ENCODE measurements at places on chromosomes 4 and X.

DNA sequence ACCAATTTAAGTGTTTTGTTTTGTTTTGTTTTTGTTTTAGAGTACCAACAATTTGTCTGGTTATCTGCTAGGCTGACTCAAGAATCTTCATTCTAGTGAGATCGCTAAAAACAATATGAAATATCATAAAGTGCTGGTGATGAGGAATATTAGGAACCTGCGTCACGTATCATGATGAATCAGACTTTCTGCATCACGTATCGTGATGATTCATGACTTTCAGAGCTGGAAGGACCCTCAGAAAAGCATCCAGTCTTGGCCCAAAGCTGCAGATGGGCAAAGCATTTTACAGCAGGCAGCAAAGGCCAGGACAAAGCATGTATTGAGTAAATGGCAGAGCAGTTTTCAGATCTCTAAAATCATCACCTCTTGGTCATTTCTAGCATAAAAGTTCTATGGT, 278.0 kb upstream of the BOD1L1 start:
- no peak for DNase-seq

- no peak for DNase-seq
Measured at GRCh38 chr4:22463179-22463578, 52.7 kb downstream of the ADGRA3 start.

- DNase-seq: no peak
Measured at GRCh38 chr4:111641813-111642579, 503.3 kb upstream of the FAM241A start.

DNA sequence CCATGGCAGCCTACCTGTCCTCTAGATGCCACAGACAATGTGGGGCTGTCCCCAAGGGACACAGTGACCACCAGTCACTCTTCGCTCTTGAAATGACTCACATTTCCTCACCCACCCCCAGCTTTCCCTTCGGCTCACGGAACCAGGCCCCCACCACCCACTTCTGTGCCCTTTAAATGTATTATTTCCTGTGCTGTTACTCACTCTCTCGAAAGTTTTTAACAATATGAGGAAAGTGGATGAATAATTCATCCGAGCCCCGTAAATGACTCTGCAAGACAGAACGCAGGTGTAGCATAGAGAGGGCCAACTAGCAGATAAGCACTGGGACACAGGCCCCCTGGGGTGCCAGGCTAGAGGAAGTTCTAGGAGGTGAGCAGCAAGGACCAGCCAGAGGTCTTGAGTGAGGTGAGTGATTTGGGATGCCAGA, 179.5 kb upstream of the TBL1X start:
- peak; percentile 38 for DNase-seq

DNA sequence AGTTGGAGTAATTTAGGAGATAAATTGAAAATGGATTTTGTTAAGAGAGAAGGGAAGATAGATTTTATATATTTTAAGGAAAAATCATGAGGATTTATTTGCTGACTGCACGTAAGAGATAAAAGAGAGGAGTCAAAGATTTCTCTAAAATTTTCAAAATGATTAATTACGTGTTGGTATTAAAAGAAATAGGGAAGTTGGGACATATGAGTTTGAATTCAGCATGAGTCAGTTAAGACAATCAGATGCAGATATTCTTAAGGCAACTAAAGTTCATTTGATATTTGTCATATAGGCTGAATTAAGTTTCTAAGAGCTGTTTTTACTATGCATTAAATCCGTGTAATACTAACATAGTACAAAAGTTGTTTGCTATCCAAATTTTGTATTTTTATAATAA, 46.9 kb downstream of the TET2 start:
- no peak for DNase-seq

- peak; percentile 48 for DNase-seq
Measured at GRCh38 chrX:13092455-13092941, 48.1 kb upstream of the FAM9C start.

- DNase-seq: no peak
Measured at GRCh38 chrX:3962511-3963311, 249.3 kb upstream of the PRKX start.

DNA sequence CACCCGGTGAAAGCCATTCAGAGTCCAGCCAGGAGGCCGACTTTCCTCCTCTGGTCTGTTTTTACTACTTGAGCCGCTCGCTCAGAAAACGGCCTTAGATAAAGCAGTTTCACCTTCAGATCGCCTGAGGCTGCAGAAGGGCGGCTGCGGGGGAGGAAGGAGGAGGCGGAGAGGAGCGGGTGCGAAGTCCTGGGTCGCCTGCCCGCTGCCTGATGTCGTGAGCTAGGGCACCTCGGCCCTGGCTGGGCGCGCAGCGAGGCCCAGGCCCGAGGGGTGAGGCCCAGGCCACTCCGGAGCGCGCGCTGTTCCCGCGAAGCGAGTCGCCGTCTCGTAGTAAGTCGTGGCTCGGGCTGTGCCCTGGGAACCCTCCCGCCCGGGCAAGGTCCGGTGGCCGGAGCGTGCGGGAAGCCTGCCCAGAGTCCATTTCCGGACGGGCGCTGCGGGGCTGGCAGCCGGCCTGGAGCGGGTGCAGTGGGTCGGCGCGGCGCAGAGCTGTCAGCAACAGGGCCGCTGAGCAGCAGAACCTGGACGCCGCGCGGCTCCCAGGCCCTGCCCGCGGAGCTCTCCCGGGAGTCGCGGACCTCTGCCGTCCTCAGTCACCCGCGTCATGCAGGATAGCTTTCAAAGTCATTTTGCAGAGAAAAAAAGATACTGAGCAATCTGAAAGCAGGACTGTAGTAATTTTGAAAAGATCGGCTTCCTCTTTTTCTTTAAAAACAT, 18.6 kb downstream of the TRIM2 start:
- peak; percentile 2 for DNase-seq

- no peak for DNase-seq
Measured at GRCh38 chrX:148574237-148574973, 74.0 kb downstream of the AFF2 start.

- DNase-seq: no peak
Measured at GRCh38 chrX:118480172-118480571, 15.4 kb upstream of the DOCK11 start.

GRCh38 chr4:114132830-114133229, 153.4 kb upstream of the ARSJ start:
- no peak for DNase-seq

- no peak for DNase-seq
Measured at GRCh38 chr4:113758372-113758771, 3.2 kb downstream of the CAMK2D start.

DNA sequence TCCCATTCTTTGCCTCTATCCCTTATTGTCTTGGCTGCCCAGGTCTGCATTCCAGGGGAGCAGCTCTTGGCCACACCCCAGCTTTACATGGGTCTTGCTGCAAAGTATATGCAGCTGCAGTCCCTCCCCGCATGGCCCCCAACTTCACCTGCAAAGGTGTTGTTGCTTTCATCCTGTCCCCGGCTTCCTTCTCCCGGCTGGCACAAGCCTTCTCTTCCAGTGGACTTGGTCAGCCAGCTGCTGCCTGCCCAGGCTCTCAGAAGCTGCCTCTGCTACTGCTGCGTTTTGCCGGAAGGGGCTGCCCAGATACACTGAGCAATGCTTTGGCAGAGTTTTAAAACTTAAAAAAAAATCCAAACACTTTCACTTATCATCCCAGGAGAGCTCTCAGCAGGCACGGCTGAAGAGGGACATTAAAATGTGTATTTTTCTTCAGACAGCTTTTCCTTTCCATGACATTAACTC, 121.2 kb upstream of the PDLIM3 start:
- no peak for DNase-seq

DNA sequence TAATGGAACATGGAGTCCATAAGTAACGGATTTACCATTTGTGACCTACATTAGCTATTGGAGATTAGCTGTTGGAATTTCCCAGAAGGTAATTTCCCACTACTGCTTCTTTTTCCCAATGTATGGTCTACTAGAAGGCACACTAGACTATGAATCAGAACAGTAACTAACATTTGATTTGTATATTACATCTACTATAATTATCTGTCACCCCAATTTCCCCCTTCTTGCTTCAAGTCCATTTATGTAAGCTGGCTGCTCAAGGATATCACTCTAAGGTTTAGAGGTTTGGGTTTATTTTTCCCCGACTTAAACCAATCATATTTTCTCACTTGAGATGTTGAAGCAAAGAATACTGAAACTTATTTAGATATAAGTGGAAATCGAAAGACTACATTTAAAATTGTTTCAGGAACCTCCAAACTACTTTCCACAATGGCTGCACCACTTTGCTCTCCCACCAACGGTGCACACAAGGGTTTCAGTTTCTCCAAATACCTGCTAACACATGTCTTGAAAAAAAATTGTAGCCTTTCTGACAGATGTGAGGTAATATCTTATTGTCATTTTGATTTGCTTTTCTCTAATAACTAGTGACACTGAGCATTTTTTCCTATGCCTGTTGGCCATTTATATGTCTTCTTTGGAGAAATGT, 33.3 kb upstream of the H2AZ1 start:
- DNase-seq: no peak

GRCh38 chrX:130144509-130144908, 21.1 kb downstream of the AIFM1 start:
- no peak for DNase-seq

- no peak for DNase-seq
Measured at GRCh38 chr4:79502081-79502480, 94.1 kb upstream of the GK2 start.

DNA sequence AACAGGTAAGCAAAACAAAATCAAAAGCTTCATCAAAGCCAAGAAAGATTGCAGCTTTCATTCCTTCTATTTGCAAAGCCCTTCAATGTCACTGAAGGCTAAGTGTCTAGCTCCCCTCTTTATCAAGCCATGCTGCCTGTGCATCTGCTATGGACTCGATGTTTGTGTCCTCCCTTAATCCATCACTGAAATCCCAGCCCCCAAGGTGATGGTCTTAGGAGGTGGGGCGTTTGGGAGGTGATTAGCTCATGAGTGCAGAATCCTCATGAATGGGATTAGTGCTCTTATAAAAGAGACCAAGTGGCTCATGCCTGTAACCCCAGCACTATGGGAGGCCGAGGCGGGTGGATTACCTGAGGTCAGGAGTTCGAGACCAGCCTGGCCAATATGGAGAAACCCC, 6.9 kb upstream of the TRIM2 start:
- DNase-seq: no peak

GRCh38 chr4:145663194-145663593, 16.8 kb upstream of the C4orf51 start:
- DNase-seq: no peak

DNA sequence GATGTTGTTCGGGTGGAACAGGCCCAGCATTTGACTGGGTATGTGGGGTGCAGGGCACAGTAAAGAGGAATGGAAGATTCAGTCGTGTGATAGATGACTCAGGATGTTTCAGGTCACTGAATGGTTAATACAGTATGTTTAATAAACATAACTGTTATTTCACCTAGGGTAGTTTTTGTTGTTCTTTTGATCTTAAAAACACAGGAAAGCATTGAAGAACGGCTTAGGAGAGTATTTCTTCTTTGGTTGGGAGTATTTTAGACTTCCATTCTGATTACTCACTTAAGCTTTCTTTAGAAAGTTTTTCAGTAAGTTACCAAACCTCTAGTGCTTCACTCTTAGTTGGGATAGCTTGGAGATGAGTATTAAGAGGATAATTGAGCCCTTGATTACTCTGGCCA, 62.3 kb downstream of the STAG2 start:
- DNase-seq: no peak

DNA sequence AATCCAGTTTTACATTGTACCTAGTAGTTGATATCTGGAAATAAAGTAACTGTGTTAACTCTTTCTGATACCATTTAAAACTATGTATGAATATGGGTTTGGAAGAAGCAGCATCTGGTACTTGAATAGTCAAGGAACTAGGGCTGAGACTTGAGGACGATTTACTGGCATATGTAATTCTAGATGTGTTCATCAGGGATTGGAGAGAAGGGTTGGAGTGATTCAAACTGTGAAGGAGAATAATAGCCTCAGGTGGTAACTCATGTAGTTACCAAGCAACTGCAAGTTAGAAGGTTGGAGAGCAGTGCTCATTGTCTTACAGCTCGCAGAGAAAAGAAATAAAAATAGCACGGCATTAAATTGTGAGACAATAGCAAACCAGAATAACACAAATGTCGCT, 29.5 kb upstream of the TXLNG start:
- no peak for DNase-seq

DNA sequence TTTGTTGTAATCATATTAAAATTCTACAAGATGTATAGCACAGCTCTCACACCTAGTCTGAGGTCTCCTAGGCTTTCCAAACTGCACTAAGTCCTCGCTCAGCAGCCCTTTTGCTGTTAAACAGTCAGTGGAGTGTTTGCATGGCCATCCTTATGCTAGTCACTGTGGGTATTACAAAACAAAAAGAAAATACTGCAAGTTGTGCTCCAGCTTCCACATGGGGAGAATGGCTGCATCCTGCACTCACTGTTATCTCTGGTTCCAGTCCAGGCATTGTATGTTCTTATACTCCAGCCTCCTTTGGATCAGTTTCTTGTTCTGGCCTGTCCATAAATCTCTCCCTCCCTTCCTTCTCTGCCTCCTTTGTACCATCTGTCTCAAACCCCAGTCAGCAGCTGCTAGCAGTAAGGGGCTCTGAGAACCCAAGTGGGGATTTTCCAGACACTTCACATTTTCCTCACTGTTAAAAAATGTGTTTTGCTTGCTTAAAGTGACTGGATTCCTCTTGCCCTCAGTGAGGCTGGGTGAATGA, 38.5 kb upstream of the BMP15 start:
- DNase-seq: no peak

DNA sequence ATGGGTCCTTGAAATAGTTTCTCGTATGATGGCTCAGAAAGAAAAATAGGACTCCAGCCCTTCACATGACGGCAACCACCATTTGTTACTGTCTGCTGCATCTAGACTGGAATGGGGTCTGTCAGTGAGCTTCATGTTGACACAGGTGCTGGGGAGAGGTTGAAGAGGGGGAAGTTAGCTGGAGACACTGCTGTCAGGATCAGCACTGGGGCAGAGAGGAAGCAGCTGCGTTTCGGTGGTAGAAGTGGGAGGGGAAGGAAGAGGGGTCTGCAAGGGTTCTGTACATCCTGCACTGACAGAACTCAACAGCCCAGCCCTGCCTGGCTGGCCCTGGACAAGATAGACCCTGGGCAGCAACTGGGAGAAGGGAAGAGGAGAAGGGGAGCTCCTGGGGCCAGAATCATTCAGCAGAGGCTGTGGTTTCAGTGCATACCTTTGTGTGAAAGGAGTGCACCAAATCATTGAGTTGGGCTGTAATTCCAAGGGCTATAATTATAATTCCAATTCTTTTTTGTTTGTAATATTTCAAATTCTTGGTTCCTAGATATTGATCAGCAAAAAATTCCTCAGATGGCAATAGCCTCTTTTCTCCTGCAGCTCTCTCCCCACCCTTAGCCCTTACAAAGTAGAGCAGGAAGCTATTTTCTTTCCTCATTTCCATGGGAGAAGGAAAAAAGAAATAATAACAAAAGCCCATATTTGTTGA, 119.4 kb upstream of the C1GALT1C1 start:
- no peak for DNase-seq

GRCh38 chr4:180314972-180315371, 1928.2 kb upstream of the TENM3 start:
- DNase-seq: no peak

GRCh38 chr4:24595659-24596058, 11.3 kb upstream of the DHX15 start:
- DNase-seq: no peak

DNA sequence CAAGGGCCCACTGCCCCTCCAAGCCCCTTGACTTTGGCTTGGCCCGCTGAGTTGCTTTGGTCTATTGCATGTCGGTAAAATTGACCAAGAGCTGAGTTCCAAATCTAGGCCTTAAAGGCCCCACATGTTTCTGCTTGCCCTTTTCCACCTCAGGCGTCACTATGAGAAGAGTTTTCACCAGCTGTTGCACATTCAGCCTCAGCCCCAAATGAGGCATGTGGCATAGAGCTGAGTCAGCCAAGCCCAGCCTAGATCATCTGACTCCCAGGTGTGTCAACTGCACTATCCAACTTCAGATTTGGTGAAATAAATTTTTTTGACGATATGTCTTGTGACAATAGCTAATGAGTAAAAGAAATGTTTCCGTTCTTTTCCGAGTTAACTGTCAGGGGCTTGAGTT, 424.5 kb upstream of the FAM47C start:
- no peak for DNase-seq
